ENCODE measurements at places on chromosomes 5 and 9. TPM values are rescaled to one million over a fixed set of nuclear protein-coding genes. Genes with fewer than 3 reads are reported as not detected.

The MFAP3 gene
- total RNA-seq, result 18.0 TPM

The RASEF gene
- not detected for total RNA-seq

The PHYHD1 gene
- 0.45 TPM for total RNA-seq

The FAM219A gene
- total RNA-seq, result 12.3 TPM

The IL4 gene
- total RNA-seq, result not detected

The TMC1 gene
- total RNA-seq, result not detected

The GABRB2 gene
- total RNA-seq, result not detected

The CCL21 gene
- total RNA-seq, result not detected

The TXNDC8 gene
- total RNA-seq, result not detected

The ZFP37 gene
- total RNA-seq, result 1.5 TPM

The NR6A1 gene
- 0.08 TPM for total RNA-seq

GRCh38 chr5:109089191-109089590 lies 320.6 kb downstream of the PJA2 start:
- no peak for DNase-seq

GRCh38 chr5:105430516-105430915 lies 1867.9 kb upstream of the NUDT12 start:
- no peak for DNase-seq

- no peak for DNase-seq
These were observed at the start of gene OGN for GRCh38 chr9:92404042-92404836. TSS of gene OGN (minus strand) at chr9:92404578. CDS start at chr9:92403407, 1,171 bp downstream.

DNA sequence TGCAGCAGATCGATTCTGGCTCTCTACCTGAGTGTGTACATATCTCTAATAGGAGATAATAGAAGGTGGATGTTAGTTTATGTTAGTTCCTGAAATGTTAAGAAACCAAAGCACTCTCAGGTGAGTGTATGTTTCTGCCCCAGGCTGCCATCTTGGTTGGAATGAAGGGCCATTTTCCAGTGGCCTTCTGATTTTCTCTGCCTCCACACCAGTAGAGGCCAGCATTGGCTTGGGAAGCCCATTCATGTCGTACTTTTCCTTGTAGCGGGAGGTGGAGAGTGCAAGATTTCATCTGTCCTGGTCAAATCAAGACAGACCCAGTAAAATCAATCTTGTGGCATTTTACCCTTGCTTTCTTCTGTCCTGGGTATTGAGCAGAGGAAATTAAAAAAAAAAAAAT lies 91.0 kb downstream of the GAS1 start:
- DNase-seq, result no peak

GRCh38 chr5:56476487-56476856 lies 243.3 kb upstream of the ANKRD55 start:
- DNase-seq, result no peak

GRCh38 chr5:31237174-31237573 lies 43.7 kb downstream of the CDH6 start:
- no peak for DNase-seq

GRCh38 chr9:1018121-1018520 lies 32.0 kb upstream of the DMRT2 start:
- DNase-seq, result no peak

- DNase-seq, result no peak
These were observed 10.4 kb downstream of the CAAP1 start for GRCh38 chr9:26882154-26882553.

DNA sequence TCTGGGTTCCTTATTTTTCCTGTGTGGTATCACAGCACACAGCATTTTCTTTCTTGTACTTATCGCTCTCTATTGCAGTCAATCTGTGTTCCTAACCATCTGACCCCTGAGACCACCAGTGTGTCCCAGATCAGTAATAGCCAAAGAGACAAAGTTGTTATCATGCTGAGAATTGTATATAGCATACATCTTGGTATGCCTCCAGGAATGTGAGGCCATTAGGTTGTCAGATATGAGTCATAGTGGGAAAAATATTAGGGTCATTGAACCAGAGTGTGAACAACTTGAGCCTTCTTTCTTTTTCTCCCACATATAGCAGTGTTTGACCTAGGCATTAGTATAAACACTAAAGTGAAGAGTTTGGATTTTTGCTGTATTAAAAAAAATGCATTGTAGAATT lies 106.3 kb downstream of the NDUFAF2 start:
- DNase-seq, result no peak

GRCh38 chr9:121222524-121223171 lies 21.0 kb upstream of the RAB14 start:
- DNase-seq, result no peak

GRCh38 chr9:133950629-133951111 lies 41.5 kb downstream of the VAV2 start:
- DNase-seq, result no peak

GRCh38 chr9:124795881-124796431 lies 19.0 kb downstream of the OLFML2A start:
- no peak for DNase-seq

- no peak for DNase-seq
These were observed 34.1 kb upstream of the ARRDC3 start for GRCh38 chr5:91417219-91417618.

- no peak for DNase-seq
These were observed 47.3 kb downstream of the PWWP2A start for GRCh38 chr5:160071916-160072315.

- no peak for DNase-seq
These were observed 465.3 kb upstream of the ARRDC3 start for GRCh38 chr5:91848453-91848852.

DNA sequence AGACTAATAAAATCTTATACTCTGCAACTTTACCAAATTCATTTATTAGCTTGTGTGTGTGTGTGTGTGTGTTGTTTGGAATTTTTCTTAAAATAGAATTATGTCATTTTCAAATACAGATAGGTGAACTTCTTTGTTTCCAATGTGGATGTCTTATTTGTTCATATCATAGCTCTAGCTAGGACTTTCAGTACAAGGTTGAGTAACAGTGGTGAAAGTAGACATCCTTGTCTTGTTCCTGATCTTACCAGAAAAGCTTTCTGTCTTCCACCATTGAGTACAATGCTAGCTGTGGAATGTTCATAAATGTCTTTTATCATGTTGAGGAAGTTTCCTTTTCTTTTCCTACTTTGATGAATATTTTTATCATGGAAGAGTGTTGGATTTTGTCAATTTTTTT lies 74.8 kb downstream of the CCDC192 start:
- no peak for DNase-seq

GRCh38 chr9:7058473-7058872 lies 300.7 kb downstream of the KDM4C start:
- DNase-seq, result no peak

GRCh38 chr5:17219469-17219868 lies 2.0 kb downstream of the BASP1 start:
- DNase-seq, result no peak

- DNase-seq, result no peak
These were observed 132.5 kb upstream of the FER start for GRCh38 chr5:108615216-108615615.

DNA sequence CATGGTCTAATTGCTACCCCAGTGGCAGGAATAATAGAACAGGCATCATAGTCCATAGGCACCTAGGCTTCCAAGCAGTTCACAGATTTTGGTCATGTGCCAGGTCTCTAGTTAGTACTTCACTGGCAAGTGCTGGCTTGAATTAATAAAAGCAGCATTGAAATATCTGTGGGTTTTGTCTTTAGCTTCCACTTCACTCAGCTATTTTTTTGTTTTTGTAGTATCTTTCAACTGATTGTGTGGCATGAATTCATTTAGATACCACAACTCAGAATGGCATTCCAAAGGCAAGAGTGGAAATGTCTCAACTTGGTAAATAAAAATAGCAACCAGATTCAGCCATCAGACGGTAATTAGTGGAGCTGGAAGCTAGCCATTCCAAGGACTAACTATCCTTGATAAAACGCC lies 27.9 kb upstream of the ITGA2 start:
- DNase-seq, result no peak

- no peak for DNase-seq
These were observed 36.9 kb downstream of the ACTBL2 start for GRCh38 chr5:57445705-57446037.

- DNase-seq, result no peak
These were observed 15.6 kb upstream of the IER5L start for GRCh38 chr9:129193655-129194054.

DNA sequence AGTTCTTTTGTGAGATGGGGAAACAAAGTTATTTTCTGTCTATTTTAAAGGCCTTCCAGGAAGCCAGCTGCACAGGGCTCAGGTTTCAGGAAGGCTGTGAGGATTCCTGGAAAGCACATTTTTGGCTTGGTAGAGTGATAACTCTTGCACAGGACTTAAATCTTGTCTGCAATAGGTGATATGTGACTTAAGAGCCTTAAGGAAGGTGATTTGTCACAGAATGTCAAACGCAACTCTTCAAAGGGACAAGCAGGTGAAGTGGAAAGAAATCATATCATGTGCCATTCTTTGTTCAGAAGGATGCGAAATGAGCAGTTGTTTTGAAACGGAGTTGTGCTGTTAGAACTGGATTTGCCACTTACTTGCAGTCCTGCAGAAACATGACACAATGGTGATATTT lies 459.3 kb downstream of the MAT2B start:
- DNase-seq, result no peak

DNA sequence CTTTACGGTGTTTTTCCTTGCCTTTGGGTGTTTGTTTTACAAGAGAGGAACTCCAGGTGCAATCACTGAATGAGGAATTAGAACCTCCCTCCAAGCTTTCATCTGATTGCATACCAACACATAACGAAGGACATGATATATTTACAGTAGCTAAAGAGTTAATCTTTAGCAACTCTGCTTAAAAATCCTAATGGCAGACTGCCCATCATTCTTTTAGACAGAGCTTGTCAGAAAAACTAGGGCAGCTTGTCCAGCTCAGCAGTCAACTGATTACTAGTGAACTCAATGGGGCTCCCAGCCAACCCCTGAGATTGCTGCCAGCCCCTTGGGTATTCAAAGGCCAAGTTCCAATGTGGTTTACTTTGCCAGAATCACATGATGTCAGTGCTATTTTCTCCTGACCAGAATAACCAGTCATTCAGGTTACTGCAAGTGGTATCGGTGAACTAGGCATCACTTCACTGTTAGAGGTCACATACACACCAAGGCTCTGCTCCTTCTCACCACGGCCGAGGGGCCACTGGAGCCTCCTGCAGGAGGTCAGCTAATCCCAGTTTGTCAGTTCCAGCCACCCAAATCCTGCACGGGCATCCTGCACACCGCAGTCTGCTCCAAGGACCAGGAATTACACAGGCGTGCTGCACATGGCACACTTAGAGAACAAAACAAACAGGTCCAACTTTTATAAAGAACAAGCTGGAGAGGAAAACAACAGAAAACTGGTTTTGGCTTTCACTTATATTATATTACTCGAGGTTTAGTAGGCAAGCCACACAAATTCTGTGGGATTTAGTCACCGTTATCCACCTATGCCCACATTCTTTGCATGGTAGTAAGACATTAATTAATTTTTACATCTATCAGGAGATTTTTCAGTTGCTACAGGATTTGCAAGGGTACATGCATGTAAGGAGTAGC lies 62.5 kb downstream of the NFIB start:
- DNase-seq, result no peak

All from T-helper 17 cell (primary cell).